ENCODE measurements at places on chromosomes 13 and 19. TPM values are rescaled to one million over a fixed set of nuclear protein-coding genes. Genes with fewer than 3 reads are reported as not detected.

NLRP9 gene
- not detected for total RNA-seq

APLP1 gene
- 0.84 TPM for total RNA-seq

ACP7 gene
- total RNA-seq, result 0.32 TPM

COL5A3 gene
- 5.6 TPM for total RNA-seq

NOVA2 gene
- 0.40 TPM for total RNA-seq

ZNF418 gene
- 0.76 TPM for total RNA-seq

AMH gene
- total RNA-seq, result 0.56 TPM

TRAPPC2B gene
- total RNA-seq, result 8.4 TPM

TEAD2 gene
- total RNA-seq, result 8.0 TPM

IZUMO2 gene
- total RNA-seq, result not detected

CRX gene
- not detected for total RNA-seq

ZNF497 gene
- total RNA-seq, result 1.1 TPM

CCDC8 gene
- total RNA-seq, result 0.80 TPM

TSSK6 gene
- 1.4 TPM for total RNA-seq

POLD1 gene
- 24.3 TPM for total RNA-seq

LYPD3 gene
- total RNA-seq, result 739 TPM

PHLDB3 gene
- 52.2 TPM for total RNA-seq

ADPRHL1 gene
- 2.5 TPM for total RNA-seq

KLK3 gene
- total RNA-seq, result not detected

SIGLEC8 gene
- not detected for total RNA-seq

SMIM24 gene
- not detected for total RNA-seq

HIF3A gene
- 4.0 TPM for total RNA-seq

CBARP gene
- 2.0 TPM for total RNA-seq

ZNF284 gene
- total RNA-seq, result 0.36 TPM

SERTAD3 gene
- total RNA-seq, result 20.7 TPM

MIPEP gene
- 26.0 TPM for total RNA-seq

LILRB3 gene
- total RNA-seq, result 0.72 TPM

BABAM1 gene
- total RNA-seq, result 55.8 TPM

S1PR5 gene
- 7.9 TPM for total RNA-seq

ZSCAN22 gene
- total RNA-seq, result 2.5 TPM

TEX26 gene
- not detected for total RNA-seq

CUL4A gene
- total RNA-seq, result 48.3 TPM

RPS28 gene
- 1,802 TPM for total RNA-seq

GPC5 gene
- total RNA-seq, result not detected

DLEU7 gene
- total RNA-seq, result not detected

RXFP2 gene
- total RNA-seq, result not detected

DLL3 gene
- not detected for total RNA-seq

PRR20A gene
- total RNA-seq, result not detected

CYP2F1 gene
- total RNA-seq, result 0.36 TPM

SYDE1 gene
- 2.4 TPM for total RNA-seq

MARCHF2 gene
- 21.4 TPM for total RNA-seq
